ENCODE measurements at places on chromosomes 16 and 17. TPM values are rescaled to one million over a fixed set of nuclear protein-coding genes. Genes with fewer than 3 reads are reported as not detected.

Gene RNF151
- not detected for total RNA-seq

Gene CD300E
- total RNA-seq: 0.35 TPM

Gene AURKB
- 1.9 TPM for total RNA-seq

Gene MED1
- 27.4 TPM for total RNA-seq

Gene FBXW10B
- total RNA-seq: 1.6 TPM

Gene TPPP3
- total RNA-seq: 12.3 TPM

Gene TMEM95
- not detected for total RNA-seq

Gene WNT9B
- total RNA-seq: 0.14 TPM

Gene TBC1D3B
- total RNA-seq: 6.0 TPM

Gene SLC16A6
- 0.49 TPM for total RNA-seq

DNA sequence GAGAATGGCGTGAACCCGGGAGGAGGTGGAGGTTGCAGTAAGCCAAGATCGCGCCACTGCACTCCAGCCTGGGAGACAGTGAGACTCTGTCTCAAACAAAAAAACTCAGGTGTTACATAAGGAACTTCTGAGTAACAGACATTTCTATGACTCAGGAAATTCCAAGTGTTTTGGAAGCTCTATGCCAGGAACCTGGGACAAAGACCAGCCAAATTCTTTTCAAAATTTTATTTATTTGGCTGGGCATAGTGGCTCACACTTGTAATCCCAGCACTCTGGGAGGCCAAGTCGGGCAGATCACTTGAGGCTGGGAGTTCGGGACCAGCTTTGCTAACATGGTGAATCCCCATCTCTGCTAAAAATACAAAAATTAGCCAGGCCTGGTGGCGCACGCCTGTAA is 5.2 kb upstream of the SH2B1 start:
- DNase-seq: no peak

GRCh38 chr16:30893417-30893743 is 497 bp downstream of the BCL7C start:
- DNase-seq: no peak

DNA sequence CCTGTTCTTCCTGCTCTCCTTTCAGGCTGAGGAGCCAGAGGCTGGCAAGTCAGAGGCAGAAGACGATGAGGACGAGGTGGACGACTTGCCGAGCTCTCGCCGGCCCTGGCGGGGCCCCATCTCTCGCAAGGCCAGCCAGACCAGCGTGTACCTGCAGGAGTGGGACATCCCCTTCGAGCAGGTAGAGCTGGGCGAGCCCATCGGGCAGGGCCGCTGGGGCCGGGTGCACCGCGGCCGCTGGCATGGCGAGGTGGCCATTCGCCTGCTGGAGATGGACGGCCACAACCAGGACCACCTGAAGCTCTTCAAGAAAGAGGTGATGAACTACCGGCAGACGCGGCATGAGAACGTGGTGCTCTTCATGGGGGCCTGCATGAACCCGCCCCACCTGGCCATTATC is 25.6 kb upstream of the LGALS9 start:
- no peak for DNase-seq

DNA sequence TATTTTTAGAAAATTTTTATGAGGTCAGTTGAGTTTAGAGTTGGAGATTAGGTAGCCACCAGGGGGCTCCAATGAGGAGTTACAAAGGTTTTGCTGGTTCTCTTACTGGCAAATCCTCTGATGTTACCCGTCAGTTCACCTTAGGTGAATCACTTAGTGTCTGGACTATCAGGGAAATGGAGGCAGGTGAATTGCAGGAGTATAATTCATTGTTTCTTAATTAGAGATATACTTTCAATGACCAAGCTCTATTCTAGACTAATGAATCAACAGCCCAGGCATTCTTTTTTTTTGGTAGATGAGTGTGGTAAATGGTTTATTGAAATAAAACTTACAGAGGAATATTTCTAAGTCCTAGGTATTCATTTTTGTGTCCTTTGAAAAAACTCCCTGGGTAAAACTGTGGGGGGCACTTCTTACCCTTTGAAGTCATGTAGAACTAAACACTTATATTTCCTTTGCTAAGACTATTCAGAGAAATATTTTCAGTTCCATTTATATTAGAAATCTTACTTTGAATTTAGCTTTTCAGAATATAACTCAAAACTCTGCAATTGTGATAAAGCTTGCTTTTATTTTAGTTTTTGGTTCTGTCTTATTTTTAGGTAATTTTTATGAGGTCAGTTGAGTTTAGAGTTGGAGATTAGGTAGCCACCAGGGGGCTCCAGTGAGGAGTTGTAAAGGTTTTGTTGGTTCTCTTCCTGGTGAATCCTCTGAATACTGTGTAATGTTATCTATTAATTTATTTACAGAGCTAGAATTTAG is 17.7 kb downstream of the PSMD11 start:
- peak; percentile 46 for DNase-seq

- DNase-seq: peak; percentile 70
Measured at GRCh38 chr17:47821424-47822391, at the start of gene OSBPL7. TSS of gene OSBPL7 (minus strand) at chr17:47821794. CDS start at chr17:47820278, 1,516 bp downstream.

GRCh38 chr17:35498448-35499178 is 38.9 kb downstream of the SLFN12L start:
- DNase-seq: no peak

DNA sequence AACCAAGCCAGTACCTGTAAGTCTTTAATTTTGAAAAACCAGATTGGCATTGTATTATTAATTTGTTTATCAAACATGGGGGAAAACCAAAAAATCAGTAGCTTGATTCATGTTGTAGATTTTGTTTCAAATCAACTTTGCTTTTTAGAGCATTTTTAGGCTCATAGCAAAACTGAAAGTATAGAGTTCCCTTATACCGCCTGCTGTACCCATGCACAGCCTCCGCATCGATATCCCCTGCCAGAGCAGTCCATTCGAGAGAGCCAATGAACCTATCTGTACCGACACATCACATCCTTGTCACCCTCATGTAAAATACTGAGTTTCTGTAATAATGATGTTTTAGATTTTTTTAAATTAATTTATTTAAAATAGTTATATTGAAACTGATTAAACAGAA is 16.2 kb upstream of the MRC2 start:
- no peak for DNase-seq

- no peak for DNase-seq
Measured at GRCh38 chr16:86924537-86924936, 346.2 kb downstream of the FOXL1 start.

DNA sequence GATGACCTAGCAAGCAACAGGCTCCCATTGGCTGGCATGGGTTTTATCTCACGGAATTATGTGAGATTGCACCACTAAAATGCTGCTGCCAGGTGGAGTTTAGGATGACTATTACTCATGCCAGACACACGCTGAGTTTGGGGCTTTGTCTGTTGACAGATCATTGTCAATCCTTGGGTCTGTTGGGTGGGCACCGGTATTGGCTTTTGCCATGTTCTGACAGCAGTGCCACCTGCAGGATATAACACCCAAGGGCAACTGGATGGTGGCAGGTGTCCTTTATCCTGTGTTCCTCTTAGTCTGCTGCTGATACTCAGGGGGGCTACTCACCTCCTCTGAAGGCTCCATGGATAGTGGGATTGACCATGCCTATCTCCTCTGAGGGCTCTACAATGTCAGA is 221.6 kb upstream of the DYNLRB2 start:
- DNase-seq: no peak

DNA sequence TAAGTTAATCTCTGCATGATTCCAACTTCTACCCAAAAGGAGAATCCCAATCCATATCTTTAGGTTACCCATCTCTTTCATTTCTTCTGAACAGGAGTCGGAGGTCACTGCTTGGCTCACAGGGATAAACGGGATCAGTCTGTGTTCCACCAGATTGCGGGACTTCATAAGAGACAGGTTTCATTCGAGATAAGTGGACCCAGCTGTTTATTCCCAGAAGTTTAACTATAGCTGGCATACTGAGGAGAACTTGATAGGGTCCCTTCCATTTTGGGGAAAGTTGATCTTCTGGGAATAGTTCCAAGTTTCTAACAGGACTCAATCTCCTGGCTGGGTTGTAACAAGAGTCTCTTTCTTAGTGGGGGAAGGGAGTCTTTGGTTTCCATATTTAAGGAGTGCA is 45.4 kb upstream of the ARL4D start:
- DNase-seq: no peak

DNA sequence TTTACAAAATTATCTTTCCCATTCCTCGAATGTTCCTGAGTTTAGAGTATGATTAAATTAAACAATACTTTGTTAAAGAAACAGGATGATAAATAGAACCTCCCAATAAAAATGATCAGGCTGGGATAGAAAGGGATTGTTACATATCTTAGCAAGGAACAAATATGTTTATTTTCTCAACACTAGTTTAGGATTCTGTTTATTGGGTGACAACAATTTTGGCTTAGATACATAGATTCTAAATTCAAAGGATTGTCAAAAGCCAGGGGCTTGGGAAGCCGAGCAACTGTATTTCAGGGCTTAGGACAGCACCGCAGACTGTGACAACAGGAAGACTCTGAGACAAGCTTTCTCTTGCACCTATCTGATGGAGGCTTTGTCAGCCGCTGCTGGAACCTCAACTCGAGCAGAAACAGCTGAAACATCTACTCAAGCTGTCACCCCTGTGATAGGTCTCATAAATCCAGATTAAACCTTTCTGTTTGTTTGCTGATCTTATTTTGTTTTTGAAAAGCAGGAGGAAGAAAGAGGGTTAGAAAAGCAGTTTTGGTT is 562.8 kb upstream of the ZFHX3 start:
- no peak for DNase-seq

DNA sequence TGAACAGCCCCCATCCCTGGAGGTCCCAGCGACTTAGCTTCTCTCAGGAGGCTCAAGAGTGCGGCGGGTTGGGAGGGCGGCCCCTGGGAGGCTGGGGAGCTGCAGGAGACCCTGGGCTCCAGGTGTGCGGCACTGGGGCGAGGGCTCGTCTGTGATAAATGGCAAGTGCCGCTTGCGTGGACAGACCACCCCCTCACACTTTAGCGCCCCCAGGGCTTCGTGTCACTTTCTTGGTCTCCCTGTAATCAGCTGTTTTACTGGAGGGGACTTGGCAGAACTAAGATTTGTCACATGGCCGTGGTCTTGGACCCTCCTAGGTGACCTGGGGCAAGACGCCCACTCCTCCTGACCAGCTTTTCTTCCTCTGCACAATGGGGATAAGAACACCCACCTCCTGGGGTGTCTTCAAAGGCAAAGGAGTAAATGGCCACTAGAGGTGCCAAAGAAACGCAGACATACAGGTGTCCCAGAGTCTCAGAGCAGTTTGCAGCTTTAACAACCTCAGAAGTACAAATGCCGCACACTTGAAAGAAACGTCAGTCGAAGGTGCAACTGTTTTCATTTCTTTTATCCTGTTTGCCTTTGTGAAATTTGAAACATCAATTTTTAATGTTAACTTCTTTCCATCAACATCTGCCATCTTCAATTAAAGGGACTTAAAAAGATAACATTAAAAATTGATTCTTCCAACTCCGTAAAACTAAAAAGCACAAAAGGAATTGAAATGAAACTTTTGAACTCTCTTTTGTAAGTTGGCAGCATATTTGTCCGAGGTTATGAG is 946 bp downstream of the OSGIN1 start:
- no peak for DNase-seq

DNA sequence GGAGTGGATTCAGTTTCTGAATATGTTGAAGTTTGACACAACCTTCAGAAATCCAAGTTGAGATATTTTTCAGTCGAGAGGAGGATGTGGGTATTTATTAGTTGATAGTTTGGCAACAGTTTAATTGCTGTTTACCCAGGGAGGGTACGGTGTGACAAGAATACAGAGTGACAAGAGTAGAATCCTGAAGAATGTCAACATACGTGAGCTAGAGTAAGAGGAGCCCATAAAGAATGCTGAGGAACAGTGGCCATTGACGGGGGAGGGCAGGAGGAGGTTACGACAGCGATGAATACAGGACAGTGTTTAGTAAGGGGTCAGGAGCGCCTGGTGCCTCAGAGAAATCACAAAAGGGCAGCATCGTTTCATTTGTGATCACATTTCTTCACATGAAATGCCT is 76.5 kb downstream of the AATF start:
- DNase-seq: no peak

DNA sequence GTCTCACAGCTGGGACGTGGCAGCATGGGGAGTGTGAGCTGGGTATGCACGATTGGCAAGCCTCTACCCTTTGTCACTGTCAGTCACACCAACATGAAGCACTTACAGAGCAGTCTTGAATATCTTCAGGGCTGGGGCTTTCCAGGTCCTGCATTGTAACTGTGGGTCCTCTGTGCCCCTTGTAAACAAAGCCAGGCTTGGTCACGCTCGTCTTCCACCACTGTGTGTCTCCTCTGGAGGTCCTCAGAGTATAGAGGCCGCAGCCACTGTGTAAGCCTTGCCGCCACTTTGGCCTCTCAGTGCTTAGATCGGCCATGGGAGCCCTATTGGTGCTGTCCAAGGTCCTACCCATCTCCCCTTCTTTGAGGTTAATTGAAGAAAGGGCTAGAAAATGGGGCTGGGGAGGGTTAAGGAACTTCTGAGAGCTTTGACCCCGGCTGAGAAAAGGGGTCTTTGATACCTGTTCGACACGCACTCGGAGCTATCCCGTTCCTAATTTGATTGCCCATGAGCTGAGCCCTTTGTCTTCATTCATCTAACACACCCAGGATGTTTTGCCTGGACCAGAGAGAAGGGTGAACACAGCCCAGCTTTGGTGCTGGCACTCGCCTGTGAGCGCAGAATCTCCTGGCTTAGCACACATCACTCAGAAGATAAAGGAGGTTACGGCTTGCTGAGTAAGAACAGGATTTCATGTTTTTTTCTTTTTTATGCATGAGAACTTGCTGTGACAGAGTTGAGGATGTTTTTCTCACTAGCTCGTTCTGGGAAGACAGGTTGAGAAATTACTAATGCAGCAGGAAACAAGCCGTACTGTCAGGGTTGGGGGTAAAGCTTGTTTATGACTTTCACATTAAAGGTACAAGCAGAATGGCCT is 267.9 kb downstream of the CPPED1 start:
- DNase-seq: no peak

DNA sequence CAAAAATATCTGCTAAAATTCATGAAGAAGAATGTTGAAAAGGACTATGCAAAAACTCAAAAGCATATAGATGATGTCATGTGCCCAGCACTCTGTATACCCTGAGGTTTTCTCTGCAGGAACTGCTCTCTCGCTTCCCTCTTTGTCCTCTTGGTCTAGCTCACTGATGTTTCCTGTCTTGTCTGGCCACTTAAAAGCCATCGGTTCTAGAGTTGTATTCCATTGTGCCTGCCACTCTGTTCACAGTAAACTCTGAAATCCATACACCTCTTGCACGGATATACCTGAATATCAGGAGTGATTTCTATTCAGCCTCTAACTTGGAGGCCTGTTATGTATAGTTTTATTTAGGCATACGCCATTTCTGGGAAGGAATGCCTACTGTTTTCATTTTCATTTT is 101.0 kb upstream of the CNTNAP4 start:
- DNase-seq: no peak

- no peak for DNase-seq
Measured at GRCh38 chr17:42203354-42203753, 9.1 kb upstream of the GHDC start.

GRCh38 chr17:55154101-55154500 is 110.7 kb upstream of the HLF start:
- no peak for DNase-seq

GRCh38 chr16:84643180-84643583 is 5.1 kb upstream of the KLHL36 start:
- DNase-seq: peak; percentile 68

Data from mucosa of gallbladder (tissue), 1 donor.